H9 (cell line): ENCODE measurements at places on chromosomes 5 and 9.

DNA sequence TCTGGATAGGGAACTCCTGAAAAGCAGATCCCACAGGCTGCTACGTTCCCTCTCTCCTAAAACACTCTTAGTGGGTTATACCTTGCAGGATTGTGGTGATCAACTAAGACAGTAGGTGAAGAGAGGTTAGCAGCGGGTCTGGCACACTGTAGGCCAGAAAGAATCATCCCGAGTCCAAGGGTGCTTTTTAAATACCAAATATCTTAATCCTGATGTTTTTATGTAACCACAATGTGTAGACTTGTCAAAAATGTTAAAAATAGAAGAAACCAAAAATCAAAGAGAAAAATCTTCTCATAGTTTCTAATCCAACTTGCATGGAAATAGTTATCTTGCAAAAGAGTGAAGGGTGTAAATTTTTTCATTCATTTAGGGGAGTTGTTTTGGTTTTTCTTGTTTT lies 52.3 kb upstream of the IFNK start:
- no peak for DNase-seq

DNA sequence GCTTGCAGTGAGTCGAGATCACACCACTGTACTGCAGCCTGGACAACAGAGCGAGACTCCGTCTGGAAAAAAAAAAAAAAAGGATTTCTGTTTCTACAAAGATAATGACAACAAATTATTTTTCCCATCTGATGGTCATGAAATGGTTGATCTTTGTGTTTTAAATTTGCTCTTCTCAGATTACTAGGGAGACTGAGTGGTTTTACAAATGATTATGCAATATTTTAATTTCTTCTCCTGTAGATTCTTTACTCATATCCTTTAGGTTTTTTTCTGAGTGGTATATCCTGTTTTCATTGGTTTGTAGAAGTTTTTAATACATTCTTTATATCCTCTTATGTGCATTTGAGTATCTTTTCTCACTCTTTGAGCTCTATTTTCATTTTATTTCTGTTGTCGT lies 20.6 kb upstream of the AUH start:
- DNase-seq: no peak

GRCh38 chr5:119078861-119079260 lies 8.0 kb downstream of the DMXL1 start:
- DNase-seq: no peak

- DNase-seq: no peak
Observed at GRCh38 chr9:5512658-5513452, 2.5 kb downstream of the PDCD1LG2 start.

GRCh38 chr9:101472891-101473290 lies 37.3 kb upstream of the ALDOB start:
- DNase-seq: no peak

DNA sequence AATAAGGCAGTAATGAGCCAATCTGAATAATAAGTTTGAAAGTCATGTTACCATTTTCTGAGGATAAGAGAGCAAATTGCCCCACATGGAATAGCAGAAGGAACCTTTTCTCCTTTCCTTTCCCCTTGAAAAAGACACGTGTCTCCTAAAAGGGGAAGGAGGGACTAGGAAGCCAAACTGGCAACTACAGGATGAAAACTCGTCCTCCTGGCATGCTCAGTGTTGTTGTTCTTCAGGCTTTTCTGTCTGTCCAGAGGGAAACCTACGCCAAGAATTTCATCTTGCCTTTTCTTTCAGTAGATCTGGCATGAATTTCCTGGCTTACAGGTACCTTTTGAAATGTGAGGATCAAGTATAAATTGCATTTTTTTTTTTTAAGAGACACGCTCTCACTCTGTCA lies 355.9 kb upstream of the TLE4 start:
- DNase-seq: no peak

DNA sequence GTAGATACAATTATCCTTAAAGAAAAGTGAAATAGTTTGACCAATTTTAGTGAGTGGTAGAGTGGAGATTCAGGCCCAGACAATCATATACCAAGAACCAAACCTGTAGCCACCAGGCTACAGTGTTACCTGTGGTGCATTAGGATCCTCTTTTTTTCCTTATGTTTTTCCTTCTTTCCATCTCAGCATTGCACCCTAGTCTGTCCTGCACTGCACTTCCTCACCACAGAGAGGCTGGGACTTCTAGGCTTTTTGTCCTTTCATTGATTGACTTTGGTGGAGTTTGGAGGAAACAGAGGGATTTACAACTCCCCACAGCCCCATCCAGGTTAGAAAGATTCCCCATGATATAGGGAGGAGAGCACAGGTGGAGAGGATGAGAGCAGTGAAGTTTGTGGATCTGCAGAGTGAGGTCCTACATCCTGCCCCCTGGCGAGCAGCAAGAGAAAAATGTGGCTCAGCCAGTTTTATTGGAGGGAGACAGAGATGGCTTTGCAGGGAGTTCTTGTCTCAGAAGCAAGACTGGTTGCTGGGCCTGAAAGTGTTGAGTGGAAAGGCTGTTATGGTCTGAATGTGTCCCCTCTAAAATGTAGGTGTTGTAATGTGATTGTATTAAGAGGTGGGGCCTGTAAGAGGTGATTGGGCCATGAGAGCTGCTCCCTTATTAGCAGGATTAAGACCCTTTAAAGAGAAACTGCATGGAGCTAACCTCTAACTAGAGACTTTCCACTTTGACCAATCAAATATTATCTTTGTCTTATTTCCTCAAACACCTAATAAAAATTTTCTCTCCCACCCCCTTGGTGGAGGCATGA lies 36.2 kb downstream of the KIF4B start:
- DNase-seq: peak; percentile 76

DNA sequence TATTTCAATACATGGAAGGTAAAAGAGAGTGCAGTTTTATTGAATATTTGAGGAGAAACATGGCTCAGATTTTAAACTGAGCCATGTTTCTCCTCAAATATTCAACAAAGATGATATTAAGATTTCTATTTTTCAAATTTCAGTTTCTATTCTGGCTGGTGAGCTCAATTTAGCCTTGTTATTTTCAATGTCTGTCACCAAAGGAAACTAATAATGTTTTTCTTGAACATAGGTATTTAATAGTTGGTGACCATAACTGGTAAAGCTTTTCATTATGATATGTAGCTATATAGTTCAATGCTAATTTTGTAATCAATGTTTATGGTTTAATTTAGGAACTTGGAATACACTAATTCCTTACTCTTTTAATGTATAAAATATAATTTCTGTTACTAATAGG lies 177.4 kb downstream of the FER start:
- DNase-seq: no peak

DNA sequence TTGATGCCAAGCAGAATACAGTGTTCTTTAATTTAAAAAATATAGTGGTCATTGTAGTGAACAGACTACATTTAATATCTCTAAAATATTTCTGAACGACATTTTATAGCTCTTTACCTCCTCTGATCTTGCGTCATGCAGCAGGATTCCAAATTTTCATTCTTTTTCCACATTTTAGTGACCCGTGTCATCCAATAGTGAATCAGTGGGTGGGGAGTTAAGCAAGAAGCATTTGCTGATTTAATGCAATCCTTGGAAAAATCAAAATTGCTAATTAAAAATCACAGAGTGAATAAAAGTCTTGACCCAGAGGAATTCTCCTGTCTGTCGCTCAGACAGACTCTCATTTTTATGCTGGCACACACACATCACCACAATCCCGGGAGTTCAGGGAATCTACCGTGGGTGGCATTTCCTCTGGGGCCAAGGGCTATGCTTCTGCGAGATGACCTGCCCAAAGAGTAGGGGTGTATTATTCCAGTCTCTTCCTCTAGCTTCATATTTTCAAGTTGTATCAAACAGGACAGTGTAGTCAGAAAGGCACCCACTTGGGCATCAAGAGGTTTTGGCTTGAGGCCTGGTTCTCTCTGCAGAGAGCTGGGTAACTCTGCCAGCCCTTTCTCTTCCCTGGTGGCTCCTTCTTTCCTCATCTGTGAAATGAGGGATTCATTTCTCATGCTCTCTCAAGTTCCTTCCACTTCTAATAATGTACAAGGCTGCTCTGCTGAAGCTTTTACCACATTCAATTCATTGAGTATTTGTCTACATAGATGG lies 24.8 kb upstream of the OTP start:
- no peak for DNase-seq

DNA sequence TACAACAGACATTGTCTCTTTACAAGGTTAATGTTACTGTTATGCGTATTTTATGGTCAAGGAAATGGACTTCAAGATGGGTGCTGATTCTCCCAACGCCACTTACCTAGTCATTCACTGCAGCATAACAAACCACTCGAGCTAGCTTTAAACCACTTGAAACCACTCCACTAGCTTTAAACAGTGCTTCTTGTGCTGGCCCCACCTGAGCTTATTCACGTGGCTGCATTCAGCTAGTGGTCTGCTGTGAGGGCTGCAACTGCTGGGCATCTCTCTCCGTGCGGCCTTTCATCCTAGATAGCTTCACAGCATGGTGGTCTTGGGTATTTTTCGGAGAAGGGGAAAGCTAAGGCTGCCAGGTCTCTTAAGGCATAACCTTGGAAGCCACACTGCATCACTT lies 3.5 kb upstream of the HRH2 start:
- DNase-seq: no peak

DNA sequence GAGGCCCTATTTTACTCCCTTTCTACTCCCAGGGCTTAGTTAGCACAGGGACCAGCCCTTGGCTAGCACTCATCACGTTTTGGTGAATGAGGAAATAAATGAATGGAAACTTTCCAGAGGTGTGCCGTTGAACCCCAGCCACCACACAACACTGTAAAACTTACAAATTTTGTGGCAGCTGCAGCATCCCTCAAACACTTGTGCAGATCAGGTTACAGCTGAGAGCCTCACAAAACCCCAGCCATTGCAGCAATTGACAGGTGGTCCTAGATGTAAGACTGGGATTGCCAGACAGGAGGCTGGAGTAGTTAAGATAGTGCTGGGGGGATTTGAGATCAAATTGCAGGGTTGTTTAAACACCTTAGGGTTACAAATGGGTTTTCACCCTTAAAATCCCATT lies 482.2 kb upstream of the KIF2A start:
- DNase-seq: no peak

DNA sequence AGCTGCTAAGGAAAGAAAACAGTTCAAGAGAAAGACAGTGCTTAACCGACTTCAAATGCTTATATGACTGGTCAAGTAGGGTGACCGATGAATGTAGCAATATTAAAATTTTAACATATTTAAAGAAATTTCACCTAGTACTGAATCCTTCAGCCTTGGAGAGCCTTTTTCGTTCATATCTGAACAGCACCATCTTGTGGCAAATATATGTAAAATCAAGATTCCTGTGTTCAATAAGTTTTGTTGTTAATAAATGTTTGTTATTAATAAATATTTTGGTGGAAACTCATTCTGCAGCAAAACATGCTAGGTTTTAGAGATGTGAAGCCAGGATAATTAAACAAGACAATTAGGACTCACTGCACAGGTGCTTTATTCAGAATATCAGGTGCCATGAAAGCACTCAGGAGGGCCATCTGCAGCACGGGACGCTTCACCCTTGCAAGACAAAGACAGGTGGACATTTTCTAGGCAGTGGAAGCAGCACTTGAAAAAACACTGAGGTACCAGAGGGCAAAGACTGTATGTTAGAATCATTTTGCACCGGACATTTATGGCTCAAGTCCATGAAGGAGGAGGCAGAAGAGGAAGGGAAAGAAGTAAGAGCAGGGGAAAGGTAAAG lies 15.6 kb downstream of the TICAM2 start:
- no peak for DNase-seq

GRCh38 chr5:33439905-33440481 lies 772 bp upstream of the TARS1 start:
- no peak for DNase-seq

DNA sequence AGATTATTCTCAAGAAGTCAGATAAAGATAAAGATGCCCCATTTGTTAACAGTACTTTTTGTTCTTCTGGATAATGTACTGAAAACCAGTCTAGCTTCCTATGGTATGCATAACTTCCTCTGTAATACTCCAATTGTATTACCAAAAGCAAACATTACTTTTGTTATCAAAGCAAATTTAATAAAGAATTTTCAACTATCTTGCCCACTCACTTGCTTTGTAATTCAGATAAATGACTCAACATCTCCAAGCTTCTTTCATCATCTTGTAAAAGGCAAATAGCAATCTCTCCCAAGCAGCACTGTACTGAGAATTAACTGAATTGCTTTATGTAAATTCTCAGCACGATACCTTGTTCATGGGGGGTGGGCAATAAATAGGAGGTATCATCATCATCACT lies 98.3 kb downstream of the NFIB start:
- DNase-seq: no peak

DNA sequence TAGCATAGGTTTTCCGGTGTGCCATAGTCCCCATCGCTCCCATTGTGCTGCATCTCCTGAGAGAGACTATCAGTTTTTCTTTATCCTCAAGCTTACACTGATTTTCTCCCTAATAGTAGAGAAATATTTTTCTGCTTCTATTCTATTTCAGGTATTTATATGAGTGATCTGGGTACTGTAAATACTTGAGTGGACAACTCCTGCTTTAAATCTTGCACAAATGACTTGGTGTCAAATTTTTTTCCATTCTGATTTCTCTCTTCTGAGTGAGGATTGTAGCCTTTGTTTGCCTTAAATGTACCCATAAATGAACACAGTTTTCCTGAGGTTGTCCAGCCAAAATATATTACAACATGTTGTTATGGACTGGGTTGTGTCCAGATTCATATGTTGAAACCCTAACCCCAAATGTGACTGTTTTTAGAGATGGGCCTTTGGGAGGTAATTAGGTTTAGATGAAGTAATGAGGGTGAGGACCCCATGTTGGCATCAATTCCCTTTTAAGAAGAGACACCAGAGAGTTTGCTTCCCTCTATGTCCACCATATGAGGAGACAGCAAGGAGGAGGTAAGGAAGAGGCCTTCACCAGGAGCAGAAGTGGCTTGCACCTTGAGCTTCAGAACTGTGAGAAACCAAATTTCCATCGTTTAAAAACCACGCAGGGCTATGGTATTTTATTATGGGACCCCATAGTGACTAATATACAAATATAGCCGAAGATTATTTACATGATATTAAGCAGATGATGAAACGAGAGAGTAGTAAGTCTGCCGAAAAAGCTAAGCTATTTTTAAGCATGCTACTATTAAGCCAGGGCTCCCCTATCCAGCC lies 336.4 kb upstream of the MPDZ start:
- no peak for DNase-seq

DNA sequence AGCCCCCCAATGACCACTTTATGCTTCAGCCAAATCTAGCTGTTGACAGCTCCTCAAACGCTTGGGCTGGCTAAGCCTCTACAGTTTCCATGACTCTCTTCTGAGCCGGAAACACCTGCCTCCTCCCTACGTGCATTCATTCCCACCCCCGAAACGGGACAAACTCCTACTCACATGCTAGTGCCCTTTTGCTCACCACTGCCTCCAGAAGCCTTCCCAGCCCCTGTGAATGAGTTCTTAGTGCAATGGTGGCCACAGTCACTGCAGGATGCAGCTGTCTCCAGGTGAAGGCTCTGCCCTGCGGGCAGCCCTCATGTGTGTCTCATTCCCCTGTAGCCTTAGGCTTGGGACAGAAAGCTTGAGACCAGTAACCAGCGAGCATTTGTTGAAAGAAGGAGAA lies 68.8 kb upstream of the DAB2IP start:
- no peak for DNase-seq

- DNase-seq: no peak
Observed at GRCh38 chr5:61687371-61687770, 355.3 kb downstream of the ZSWIM6 start.
